SW480 (cell line): ENCODE measurements at places on chromosomes 11 and 22.
A peak's percentile ranks its signal among the peaks of the same experiment; 100 is the strongest.

GRCh38 chr11:76698321-76699043 is 27.9 kb upstream of the LRRC32 start:
- no peak for DNase-seq

DNA sequence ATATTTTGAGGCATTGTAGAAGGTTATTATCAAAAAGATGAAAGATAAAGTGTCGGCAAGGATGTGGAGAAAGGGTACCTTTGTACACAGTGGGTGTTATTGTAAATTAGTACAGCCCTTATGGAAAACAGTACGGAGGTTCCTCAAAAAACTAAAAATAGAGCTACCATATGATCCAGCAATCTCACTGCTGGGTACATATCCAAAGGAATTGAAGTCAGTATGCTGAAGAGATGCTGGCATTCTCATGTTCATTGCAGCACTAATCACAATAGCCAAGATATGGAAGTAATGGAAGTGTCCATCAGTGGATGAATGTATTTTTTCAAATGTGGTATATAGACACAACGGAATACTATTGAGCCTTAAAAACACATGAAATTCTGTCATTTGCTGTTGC is 15.1 kb upstream of the MTMR3 start:
- no peak for DNase-seq

DNA sequence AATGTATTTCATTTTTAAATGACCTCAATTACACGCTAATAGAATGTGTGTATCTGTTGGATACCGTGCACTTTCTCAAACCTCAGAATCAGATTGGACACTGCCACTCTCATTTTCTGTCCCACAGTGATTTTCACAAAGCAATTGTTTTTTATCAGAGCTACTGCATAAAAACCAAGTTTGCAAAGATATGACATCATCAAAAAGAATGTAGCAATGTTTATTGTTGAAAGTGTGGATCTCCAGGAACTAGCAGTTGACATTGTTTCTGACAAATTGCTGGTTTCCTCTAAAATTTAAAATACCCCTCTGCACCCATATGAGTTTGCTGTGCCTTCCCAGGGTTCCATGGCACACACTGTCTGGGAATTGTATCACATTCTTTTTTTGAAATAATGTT is 362.7 kb upstream of the DDI1 start:
- no peak for DNase-seq

DNA sequence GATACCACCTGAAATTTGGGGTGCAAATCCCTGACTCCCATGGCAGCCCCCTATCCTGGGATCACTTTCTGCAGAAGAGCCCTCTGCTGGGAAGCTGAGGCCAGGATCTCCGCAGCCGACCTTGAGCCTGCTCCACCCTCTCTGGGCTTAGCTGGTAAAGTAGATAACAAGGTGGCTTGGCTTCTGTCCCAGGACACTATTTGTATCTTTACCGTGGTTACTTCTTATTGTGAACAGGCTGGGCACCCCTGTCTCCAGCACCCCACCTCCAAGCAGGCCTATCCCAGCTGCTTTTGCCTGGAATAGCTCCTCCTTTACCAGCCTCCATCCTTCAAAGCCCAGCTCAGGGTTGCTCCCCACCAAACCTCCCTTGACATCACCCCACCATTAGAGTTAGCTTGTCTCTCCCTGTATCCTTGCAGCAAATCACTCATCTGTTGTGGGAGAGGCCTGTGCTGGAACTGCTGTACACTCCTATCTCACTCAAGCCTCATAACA is 35.2 kb upstream of the P2RY2 start:
- DNase-seq: no peak

DNA sequence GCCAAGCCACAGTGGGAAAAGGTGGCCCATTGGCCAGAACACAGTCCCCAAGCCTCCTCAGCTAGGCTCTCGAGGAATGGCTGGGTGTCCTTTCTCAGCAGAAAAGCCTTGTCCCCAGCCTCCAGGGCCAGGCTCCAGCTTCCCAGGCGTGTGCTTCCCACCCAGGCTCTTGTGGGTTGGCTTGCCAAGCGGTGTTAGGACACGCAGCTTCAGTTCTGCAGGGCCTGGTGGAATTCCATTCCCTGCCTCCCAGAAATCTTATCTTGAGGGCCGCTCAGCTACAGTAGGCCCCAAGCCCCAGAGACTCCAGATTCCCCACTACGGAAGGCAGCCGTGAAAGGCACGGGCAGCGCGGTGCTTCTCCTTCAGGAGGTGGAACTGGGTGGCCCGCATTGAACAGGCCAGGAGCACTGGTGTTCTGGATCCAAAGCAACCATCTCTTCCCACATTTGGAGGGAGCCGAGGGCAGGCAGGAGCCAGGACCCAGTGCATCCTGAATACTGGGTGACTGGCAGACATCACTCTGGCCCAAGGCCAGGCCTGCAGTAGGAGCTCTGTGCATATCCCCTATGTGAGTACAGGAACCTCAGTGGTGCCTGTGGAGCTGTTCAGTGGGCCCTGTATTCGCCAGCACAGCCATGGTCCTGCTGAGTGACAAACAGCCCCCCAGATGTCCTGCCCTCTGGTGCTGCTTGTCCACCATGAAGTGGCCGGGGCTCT is 16.7 kb upstream of the KCNQ1OT1 start:
- no peak for DNase-seq

DNA sequence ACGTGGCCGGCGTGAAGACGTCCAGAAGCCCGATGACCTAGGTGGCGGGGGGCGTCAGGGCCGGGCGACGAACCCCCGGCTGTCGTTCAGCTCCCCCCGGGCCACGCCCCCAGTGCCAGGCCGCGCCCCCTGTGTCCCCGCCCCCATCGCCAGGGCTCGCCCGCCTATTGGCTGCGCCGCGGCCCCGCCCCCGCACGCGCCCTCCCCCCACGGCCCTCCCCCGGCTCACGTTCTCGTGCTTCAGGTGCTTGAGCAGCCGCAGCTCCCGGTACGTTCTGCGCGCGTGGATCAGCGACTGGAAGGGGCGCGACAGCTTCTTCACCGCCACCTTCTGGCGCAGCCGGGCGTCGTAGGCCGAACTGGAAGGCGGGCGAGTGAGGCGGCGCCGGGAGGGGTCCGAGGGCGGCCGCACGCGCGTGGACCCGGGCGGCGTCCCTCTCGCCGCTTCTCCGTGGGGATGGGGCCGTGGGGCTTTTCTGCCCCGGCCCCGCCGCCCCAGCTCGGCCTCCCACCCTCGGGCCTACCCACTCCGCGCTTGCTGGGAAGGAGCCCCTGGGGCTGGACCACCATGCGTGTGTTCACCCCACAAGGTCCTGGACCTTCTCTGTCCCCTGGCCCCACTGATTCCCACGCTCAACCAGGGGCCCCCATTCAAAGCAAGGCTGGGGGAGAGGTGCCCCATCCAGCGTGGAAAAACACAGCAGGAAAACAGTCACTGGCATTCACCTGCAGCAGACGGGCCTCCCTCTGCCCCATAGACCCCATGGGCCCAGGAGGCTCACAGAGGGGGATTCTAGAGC is 2.4 kb downstream of the MAPK11 start:
- no peak for DNase-seq

DNA sequence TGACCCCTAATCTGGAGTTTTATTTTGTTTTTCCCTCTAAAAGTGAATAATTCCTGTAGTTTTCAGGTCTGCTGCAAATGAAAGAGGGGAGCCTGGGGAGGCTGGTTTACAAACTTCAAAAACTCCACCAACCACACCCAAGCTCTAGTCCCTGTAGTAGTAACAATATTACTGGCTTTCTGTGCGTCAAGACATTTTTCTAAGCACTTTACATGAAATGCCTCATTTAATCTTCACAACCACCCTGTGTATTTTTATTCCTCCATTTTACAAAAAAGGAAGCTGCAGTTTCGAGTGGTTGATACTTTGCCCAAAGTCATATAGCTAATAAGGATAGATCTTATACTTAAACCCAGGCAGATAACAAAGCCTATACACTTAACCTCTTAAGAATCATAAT is 23.5 kb downstream of the CTNND1 start:
- DNase-seq: no peak

GRCh38 chr11:46392421-46393230 is 1.1 kb upstream of the CHRM4 start:
- DNase-seq: peak; percentile 76

DNA sequence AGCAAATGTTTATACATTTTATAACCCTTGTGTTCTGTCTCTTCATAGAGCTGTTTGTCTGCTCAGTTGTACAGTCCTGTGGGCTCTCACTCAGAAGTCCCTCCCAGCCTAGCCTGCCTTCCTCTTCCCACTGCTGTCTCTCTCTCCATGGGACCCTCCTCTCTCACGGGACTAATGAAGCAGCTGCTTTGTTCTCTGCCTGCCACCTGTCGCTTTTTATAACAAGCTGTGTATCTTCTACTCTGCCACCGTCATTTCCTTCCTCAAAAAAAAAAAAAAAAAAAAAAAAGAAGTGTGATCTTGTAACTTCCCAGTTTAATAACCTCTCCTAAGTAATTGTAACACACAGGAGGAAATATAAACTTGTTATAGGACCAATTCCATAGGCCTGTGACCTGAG is 92.2 kb upstream of the ALKBH3 start:
- no peak for DNase-seq

- peak; percentile 25 for DNase-seq
Measured at GRCh38 chr11:113475160-113475761, at the start of gene DRD2. Gene DRD2 (minus strand): TSS chr11:113475398. CDS start chr11:113424651, 50,747 bp downstream.

- no peak for DNase-seq
Measured at GRCh38 chr11:19767627-19768151, 55.1 kb downstream of the NAV2 start.

- peak; percentile 16 for DNase-seq
Measured at GRCh38 chr11:11022125-11022730, 164.4 kb upstream of the ZBED5 start.

GRCh38 chr22:46676881-46677280 is 56.7 kb downstream of the GRAMD4 start:
- no peak for DNase-seq

GRCh38 chr11:32259641-32260081 is 168.8 kb downstream of the RCN1 start:
- DNase-seq: no peak
